Effector memory CD4-positive, alpha-beta T cell (primary cell): ENCODE measurements at places on chromosomes 2 and 18.

DNA sequence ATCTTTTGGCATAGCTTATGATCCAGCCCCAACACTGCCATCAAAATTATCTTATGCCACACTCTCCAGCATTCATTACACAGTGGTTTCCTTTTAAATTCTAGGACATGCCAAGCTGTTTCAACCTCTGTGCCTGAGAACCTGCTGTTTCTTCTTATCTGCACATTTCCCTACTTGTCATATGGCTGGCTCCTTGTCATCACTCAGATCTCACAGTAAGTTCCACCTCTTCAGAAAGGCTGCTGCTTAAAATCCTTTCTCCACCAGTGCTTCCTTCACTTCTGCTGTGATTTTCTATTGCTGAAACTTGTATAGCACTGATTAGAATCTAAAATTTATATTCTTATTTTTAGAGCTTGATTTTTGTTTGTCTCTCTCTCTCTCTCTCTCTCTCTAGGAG, 43.4 kb downstream of the MC4R start:
- no peak for DNase-seq

DNA sequence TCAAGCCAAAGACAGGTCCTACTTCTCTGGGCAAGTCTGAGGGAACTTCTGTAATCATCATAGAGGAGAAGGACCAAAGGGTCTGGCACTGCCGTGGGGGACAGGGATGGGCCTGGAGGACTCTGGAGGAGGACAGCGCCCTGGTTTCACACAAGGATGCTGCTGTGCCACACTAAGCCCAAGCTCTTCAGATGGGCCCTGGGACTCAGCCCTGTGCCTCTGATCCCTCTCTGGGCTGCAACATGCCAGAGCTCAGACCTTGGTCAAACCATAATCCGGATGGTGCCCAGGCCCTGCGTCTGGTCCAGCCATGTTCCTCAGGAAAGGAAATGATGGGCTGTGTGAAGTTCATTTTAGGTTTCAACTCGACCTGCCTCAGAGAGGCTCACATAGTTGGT, 222.0 kb upstream of the COPS8 start:
- no peak for DNase-seq

- no peak for DNase-seq
These were observed 85.1 kb downstream of the CTAGE1 start for GRCh38 chr18:22332590-22332989.

DNA sequence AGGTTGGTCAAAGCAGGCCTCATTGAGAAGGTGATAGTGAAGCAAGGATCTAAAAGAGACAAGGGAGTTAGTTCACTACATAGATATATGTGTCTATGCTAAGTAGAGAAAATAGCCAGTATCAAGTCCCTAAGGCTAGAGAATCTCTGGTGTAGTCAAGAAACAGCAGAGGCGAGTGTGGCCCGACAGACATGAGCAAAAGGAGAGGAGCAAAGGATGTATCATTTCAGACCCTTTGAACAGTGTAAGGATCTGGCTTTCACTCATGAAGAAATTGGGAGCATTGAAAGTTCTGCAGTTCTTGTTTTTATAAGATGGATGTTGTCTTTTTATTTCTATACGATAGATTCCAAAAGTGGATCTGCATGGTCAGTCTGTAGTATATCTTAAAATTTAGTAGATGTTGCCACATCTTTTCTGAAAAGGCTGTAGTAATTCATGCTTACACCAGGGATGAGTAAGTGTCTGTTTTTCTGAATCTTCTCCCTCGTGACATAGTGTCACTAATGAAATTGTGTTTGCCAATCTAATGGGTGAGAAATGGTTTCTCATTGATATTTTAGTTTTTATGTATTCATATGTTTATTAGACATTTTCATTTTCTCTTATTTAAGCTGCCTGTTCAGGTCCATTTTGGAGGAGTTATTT, 18.8 kb downstream of the SP100 start:
- no peak for DNase-seq

GRCh38 chr2:125169764-125170146, 1144.7 kb downstream of the CNTNAP5 start:
- no peak for DNase-seq

GRCh38 chr2:195513119-195513518, 143.9 kb upstream of the SLC39A10 start:
- DNase-seq: no peak

DNA sequence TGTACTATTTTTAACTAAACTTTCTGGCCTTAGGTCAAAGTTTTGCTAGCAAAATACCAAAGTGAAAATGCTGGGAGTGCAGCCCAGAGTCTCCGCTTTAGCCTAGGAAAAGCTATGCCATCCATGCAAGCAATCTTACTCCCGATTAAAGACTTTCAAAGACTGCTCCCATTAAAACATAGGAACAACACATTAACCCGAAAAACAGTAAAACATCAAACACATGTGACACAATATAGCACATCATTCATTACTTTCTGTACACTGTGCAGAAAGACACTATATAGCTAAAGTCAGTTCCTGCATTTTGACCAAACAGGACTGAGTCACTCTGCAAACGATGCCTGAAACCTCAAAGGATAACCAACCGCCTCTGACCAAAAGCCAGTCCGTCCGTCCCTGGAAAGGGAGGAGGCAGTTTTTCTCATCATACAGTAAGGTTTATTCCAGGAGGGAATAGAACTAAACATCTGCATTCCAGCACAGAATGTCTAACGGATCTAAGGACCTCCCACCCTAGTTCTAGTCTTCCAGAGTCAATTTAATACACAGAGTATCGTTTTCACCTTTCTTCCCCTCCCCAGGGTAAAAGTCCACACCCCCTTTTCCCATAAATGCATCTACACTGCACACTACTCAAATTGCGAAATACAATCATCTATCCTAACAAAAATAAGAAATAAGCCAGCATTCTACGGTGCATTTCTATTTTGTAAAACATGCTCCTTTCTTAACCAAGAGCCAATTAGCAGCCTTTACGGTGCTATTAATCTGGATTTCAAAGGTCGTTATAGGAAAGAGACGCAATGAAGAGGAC, 1.7 kb downstream of the ROCK2 start:
- DNase-seq: no peak

DNA sequence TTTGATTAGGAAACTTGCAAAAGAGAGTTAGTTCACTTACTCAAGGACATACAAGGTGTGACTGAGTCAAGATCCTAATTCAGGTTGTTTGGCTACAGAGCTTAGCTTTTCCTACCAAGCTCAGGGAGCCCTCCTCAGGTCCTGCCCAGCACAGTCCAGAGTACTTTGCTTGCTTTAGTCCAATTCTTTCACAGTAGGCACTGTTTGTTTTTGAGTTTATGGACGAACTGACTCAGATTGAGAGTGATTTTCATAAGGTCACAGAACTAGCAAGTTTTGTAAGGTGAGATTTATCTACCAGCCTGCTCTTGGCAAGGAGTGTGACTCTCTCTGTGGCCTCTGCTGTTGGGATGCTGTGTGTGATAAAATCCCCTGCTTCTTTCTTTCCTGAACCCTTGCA, 310.5 kb downstream of the PTPRM start:
- DNase-seq: no peak
